ENCODE measurements at places on chromosomes 4 and X. TPM values are rescaled to one million over a fixed set of nuclear protein-coding genes. Genes with fewer than 3 reads are reported as not detected.

IL13RA2 gene
- total RNA-seq = 1.1 TPM

RAB40A gene
- total RNA-seq = 0.71 TPM

SPATA4 gene
- 2.2 TPM for total RNA-seq

CTSO gene
- total RNA-seq = 31.9 TPM

GRPR gene
- total RNA-seq = 0.67 TPM

UGT2B15 gene
- not detected for total RNA-seq

MAGEB6B gene
- total RNA-seq = not detected

ANXA3 gene
- 145 TPM for total RNA-seq

GJB1 gene
- total RNA-seq = not detected

DNA sequence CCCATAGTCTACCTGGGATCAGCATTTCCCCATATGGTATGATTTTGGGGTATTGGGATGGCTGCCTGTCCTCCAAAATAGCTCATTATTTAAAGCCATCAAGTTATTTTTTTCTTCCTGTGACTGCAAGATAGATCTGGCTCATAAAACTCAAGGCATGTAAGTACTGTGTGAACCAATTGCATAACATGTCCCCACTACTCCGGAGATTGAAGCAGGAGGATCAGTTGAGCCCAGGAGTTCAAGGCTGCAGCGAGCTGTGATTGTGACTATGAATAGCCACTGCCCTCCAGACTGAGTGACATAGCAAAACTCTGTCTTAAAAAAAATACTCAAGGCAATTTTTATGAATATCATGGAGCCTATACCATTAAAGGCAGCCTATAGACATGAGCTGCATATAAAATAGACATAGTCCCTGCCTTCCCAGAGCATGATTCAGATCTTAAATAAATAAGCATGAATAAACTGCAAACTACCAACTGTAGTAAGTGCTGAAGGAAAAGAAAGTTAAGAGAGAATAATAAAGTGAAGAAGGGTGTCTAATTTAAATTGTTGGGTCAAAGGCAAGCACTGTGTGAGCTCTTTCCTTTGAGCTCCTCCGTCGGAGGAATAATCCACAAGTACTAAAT lies 16.9 kb upstream of the MMAA start:
- H3K27ac ChIP-seq = no peak overlapping the region
- no peaks in the 10 kb centered on the region for H3K36me3 ChIP-seq
- H3K27me3 ChIP-seq = no peaks in the 10 kb centered on the region
- DNase-seq = no peak
- no peaks in the 10 kb centered on the region for H3K4me1 ChIP-seq
- no peak overlapping the region for H3K4me3 ChIP-seq

GRCh38 chr4:83329521-83330110 lies 5.0 kb downstream of the HPSE start:
- no peak for DNase-seq
- no peaks in the 10 kb centered on the region for H3K27me3 ChIP-seq
- H3K4me3 ChIP-seq = no peak overlapping the region
- H3K36me3 ChIP-seq = no peaks in the 10 kb centered on the region
- H3K4me1 ChIP-seq = peaks cover 5% of the 10 kb centered on the region

DNA sequence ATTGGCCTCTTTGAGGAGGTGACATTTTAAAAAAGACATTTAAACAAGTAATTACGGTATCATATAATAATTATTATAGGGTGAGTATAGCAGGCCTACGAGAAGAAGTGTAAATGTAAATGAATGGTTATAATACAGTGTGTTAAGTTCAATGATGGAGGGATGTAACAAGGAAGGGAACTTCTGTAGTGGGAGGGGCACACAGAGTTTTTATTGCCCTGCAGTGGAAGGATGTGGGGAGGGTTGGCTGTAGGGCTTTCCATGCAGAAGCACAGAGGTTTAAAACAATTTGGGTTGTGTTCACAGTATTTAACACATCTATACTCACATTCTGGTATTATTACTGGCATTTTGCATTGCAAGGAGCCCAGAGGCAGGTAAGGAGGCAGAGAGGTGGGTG lies 41.1 kb downstream of the AFF1 start:
- no peak for DNase-seq
- peaks cover 34% of the 10 kb centered on the region for H3K4me1 ChIP-seq
- H3K27ac ChIP-seq = no peak overlapping the region
- no peaks in the 10 kb centered on the region for H3K36me3 ChIP-seq
- H3K4me3 ChIP-seq = no peak overlapping the region
- H3K27me3 ChIP-seq = no peaks in the 10 kb centered on the region

- peak overlapping the region; percentile 22 for H3K4me3 ChIP-seq
- H3K27ac ChIP-seq = peak overlapping the region; percentile 57
- H3K4me1 ChIP-seq = peaks cover 29% of the 10 kb centered on the region
- H3K27me3 ChIP-seq = no peaks in the 10 kb centered on the region
- DNase-seq = no peak
- H3K36me3 ChIP-seq = no peaks in the 10 kb centered on the region
Observed at GRCh38 chr4:20253283-20253734, 1.6 kb downstream of the SLIT2 start.

- H3K36me3 ChIP-seq = no peaks in the 10 kb centered on the region
- no peaks in the 10 kb centered on the region for H3K4me1 ChIP-seq
- H3K27me3 ChIP-seq = no peaks in the 10 kb centered on the region
- no peak overlapping the region for H3K4me3 ChIP-seq
Observed at GRCh38 chr4:1967512-1968149, 41.1 kb downstream of the NELFA start.

GRCh38 chrX:10574663-10575062 lies 45.7 kb downstream of the MID1 start:
- no peaks in the 10 kb centered on the region for H3K27me3 ChIP-seq
- DNase-seq = no peak
- no peaks in the 10 kb centered on the region for H3K4me1 ChIP-seq

- no peaks in the 10 kb centered on the region for H3K4me1 ChIP-seq
- no peak overlapping the region for H3K4me3 ChIP-seq
- DNase-seq = peak; percentile 22
- H3K27me3 ChIP-seq = no peaks in the 10 kb centered on the region
Observed at GRCh38 chrX:154355776-154356140, 18.7 kb downstream of the FLNA start.

- H3K4me1 ChIP-seq = no peaks in the 10 kb centered on the region
- H3K36me3 ChIP-seq = no peaks in the 10 kb centered on the region
- no peak overlapping the region for H3K27ac ChIP-seq
Observed at GRCh38 chr4:11106190-11106589, 322.5 kb downstream of the HS3ST1 start.

GRCh38 chr4:172035562-172035961 lies 222.4 kb downstream of the GALNTL6 start:
- no peak overlapping the region for H3K27ac ChIP-seq
- no peak for DNase-seq
- H3K27me3 ChIP-seq = no peaks in the 10 kb centered on the region

- no peak overlapping the region for H3K4me3 ChIP-seq
- H3K27me3 ChIP-seq = no peaks in the 10 kb centered on the region
- no peak overlapping the region for H3K27ac ChIP-seq
- no peak for DNase-seq
Observed at GRCh38 chrX:120755066-120755846, 120.4 kb downstream of the CT47B1 start.

- H3K36me3 ChIP-seq = no peaks in the 10 kb centered on the region
- H3K27ac ChIP-seq = no peak overlapping the region
- H3K27me3 ChIP-seq = no peaks in the 10 kb centered on the region
Observed at GRCh38 chrX:112766774-112767173, 73.9 kb downstream of the AMOT start.

GRCh38 chr4:73507541-73507940 lies 26.0 kb downstream of the AFM start:
- H3K4me3 ChIP-seq = no peak overlapping the region
- no peaks in the 10 kb centered on the region for H3K27me3 ChIP-seq
- no peak overlapping the region for H3K27ac ChIP-seq
- no peak for DNase-seq

DNA sequence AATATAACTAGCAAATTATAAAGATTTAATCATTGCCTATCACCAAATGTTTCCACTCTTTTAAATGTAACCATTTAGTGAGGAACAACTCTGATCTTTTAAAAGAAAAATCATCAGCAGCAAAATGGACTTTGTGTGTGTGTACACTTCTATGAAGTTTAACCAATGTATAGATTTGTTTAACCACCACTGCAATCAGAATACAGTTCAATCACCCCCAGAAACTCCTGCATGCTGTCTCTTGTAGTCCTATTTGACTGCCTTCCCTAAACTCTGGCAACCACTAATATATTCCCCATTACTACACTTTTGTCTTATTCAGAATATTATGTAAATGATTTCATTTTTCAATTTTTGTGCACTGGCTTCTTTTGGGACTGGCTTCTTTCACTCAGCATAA lies 1.7 kb upstream of the TCEAL8 start:
- H3K4me3 ChIP-seq = no peak overlapping the region
- no peaks in the 10 kb centered on the region for H3K4me1 ChIP-seq
- no peaks in the 10 kb centered on the region for H3K36me3 ChIP-seq
- no peak overlapping the region for H3K27ac ChIP-seq
- H3K27me3 ChIP-seq = no peaks in the 10 kb centered on the region

- DNase-seq = no peak
- no peak overlapping the region for H3K4me3 ChIP-seq
- peaks cover 32% of the 10 kb centered on the region for H3K4me1 ChIP-seq
- no peaks in the 10 kb centered on the region for H3K27me3 ChIP-seq
- H3K36me3 ChIP-seq = no peaks in the 10 kb centered on the region
- H3K27ac ChIP-seq = no peak overlapping the region
Observed at GRCh38 chrX:136214551-136214950, 36.6 kb downstream of the MAP7D3 start.

- H3K27ac ChIP-seq = no peak overlapping the region
- DNase-seq = no peak
- peaks cover 23% of the 10 kb centered on the region for H3K4me1 ChIP-seq
- H3K27me3 ChIP-seq = no peaks in the 10 kb centered on the region
- H3K4me3 ChIP-seq = peak overlapping the region; percentile 99
- peaks cover 3% of the 10 kb centered on the region for H3K36me3 ChIP-seq
Observed at GRCh38 chr4:2961811-2962441, 1.3 kb downstream of the NOP14 start.

DNA sequence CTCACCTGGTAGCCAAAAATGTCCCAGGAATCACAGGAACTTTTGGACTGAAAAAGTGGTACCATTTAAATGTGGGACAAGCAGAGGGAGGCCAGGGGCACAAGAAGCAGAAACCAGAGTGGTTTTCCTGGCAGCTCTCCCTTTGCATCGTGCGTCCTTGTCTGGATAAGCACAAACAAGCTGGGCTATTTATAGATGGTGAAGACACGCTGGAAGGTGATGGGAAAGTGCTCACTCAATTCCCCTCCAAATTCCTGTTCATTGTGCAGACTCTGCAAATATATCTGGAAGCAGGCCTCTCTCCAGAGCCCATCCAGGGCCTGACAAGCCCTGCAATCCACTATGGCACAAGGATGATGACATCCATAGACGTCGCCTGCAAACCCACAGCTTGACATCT lies 63.6 kb upstream of the MAP3K15 start:
- no peaks in the 10 kb centered on the region for H3K36me3 ChIP-seq
- H3K27ac ChIP-seq = no peak overlapping the region
- H3K4me3 ChIP-seq = no peak overlapping the region
- no peak for DNase-seq

DNA sequence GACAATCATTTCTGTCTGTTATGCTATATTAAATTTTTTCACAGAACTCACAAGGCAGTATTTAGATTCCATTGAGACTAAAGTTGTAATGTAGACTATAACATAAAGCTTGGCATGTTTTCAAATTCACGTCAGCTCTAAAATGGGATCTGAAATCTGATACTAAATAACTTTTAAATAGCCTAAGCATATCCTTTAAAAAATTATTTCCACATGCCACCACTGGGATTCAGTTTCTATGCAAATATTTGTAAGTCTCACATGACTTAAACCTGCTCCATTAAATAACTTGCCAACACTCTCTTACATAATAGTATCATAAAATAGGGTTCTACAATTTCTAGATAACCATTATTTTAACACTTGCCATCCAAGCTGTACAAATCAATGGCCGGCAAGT lies 32.4 kb downstream of the KLHL8 start:
- H3K4me1 ChIP-seq = peaks cover under 1% of the 10 kb centered on the region
- no peak overlapping the region for H3K27ac ChIP-seq
- H3K4me3 ChIP-seq = no peak overlapping the region
- no peak for DNase-seq

- no peaks in the 10 kb centered on the region for H3K4me1 ChIP-seq
- no peak for DNase-seq
- no peaks in the 10 kb centered on the region for H3K27me3 ChIP-seq
- H3K27ac ChIP-seq = no peak overlapping the region
- no peak overlapping the region for H3K4me3 ChIP-seq
Observed at GRCh38 chrX:54423161-54423888, 16.9 kb upstream of the TSR2 start.

DNA sequence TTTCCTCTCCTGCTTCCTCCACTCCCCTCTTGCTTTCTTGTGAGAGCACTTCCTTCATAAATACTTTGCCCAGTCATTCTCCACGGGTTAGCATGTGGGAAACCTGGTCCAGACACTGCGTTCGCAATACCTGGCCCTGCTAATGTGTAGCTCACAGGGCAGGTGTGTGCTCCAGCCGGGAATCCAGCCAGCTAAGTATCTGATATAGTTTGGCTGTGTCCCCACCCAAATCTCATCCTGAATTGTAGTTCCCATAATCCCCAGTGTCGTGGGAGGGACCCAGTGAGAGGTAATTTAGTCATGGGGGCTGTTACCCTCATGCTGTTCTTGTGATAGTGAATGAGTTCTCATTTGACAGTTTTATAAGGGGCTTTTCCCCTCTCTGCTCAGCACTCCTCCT lies 32.2 kb upstream of the STX18 start:
- H3K4me3 ChIP-seq = no peak overlapping the region
- H3K36me3 ChIP-seq = no peaks in the 10 kb centered on the region
- H3K4me1 ChIP-seq = no peaks in the 10 kb centered on the region

All from thyroid gland (tissue), 4 donors.